Activated T-helper 1 cell treated with Interleukin-2 at 50 U/mL for 16 hours (primary cell): ENCODE measurements at places on chromosomes 1 and 21.

DNA sequence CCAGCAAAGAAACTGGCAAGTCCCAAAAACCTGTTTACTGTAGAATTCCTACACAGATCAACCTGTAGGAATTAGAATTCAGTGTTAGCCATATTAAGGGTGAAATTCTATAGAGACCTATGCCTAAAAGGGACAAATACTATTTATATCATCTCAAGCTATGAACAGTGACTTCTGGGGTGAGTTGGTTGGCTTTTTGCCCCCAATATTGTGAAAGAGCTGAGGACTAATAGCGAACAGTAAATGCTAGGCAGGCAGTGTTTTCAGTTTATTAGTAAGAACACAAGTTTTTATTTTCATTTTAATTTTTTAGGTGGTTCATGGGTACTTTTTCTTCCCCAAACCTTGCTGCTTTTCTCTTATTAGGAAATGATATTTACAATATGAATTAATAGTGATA lies 15.3 kb downstream of the SLC16A4 start:
- DNase-seq: no peak

- DNase-seq: no peak
These were observed 261.4 kb downstream of the GRIK3 start for GRCh38 chr1:36772647-36773495.

DNA sequence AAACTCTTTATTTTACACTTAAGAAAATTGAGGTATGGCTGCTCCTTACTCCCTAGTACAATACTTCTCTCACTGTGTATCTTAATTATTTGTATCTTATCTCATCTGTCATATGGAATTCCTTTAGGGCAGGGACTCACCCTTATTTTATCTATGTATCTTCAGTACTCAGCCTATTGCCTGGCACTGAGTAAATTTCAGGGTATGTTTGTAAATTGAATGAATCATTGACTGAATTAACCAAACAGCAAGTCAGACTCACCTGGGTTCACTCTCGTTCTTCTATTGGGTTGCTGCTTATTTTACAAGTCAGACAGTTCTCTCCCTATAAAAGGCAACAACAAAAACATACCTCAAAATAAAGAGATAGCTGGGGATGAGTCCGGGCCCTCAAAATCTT lies 63.8 kb downstream of the LAMC1 start:
- DNase-seq: no peak

- DNase-seq: no peak
These were observed 694.2 kb downstream of the BRINP3 start for GRCh38 chr1:189783456-189783855.

DNA sequence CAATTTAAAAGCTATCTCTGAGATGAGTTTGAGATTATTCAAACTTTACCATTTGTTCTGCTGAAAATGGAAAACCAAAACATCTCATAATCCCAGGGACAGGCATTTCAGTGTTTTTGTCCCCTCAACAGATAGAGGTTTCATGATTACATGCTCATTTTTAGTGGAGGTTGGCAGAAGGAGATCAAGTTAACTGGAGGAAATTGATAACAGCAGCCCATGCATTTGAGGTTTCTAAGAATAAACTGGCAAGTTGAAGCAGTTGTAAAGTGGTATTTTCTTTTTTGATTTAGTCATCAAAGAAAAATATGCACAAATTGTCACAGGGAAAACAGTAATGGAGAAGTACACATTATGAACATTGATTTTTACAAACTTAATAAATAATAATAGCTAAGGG lies 205.8 kb downstream of the PLA2G4A start:
- DNase-seq: no peak

- DNase-seq: no peak
These were observed 216.2 kb upstream of the RUNX1 start for GRCh38 chr21:35265170-35265877.

DNA sequence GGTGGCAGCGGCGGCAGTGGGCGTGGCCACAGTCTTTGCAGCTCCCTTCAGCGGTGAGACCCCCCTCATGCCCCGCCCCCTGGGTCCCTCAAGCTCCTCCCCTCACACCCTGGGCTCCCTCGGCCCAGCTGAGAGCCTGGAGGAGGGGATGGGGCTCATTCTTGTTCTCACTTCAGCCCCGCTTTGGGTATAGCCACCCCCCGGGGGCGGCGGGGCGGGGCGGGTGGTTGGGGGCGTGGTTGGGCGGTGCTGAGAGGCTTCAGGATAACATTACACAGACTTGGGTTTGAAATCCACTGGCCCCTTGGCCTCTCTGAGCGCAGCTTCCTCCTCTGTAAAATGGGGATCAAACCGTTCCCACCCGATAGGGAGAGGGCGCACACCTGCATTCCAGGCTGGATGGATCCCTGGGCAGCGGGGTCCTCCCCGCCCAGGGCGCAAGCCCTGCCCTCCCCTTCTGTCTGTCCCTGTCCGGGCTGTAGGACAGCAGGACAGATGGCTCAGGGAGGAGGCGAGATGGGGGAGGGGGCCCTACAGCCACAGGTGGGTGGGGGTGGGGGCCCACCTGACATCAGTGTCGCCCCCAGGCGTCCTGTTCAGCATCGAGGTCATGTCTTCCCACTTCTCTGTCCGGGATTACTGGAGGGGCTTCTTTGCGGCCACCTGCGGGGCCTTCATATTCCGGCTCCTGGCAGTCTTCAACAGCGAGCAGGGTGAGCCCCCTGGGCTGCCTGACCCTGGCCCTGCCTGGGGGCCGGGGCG lies 5.1 kb downstream of the CLCNKA start:
- DNase-seq: no peak
